Tongue (tissue), 3 donors: ENCODE measurements at places on chromosomes 6 and 20. TPM values are rescaled to one million over a fixed set of nuclear protein-coding genes. Genes with fewer than 3 reads are reported as not detected.

GRCh38 chr6:166153966-166154365, 13.7 kb downstream of the TBXT start:
- DNase-seq, result no peak

DNA sequence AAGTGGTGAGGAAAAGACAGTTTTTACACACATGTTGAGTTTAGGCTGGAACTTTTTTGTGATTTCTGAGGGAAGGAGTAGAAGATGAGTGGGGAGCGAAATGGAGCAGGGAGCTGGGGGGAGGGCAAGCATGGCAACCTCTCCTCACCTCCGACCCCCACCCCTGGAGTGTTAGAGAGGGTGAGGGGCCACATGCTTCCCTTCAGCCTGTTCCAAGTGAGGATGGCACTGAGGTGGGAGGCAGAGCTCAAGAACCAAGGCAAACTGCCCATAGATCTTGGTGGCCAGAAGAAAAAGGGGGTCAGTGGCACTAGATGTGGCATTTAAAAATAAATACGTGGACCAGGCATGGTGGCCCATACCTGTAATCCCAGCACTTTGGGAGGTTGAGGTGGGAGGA, 4.8 kb downstream of the TTBK1 start:
- no peak for DNase-seq

DNA sequence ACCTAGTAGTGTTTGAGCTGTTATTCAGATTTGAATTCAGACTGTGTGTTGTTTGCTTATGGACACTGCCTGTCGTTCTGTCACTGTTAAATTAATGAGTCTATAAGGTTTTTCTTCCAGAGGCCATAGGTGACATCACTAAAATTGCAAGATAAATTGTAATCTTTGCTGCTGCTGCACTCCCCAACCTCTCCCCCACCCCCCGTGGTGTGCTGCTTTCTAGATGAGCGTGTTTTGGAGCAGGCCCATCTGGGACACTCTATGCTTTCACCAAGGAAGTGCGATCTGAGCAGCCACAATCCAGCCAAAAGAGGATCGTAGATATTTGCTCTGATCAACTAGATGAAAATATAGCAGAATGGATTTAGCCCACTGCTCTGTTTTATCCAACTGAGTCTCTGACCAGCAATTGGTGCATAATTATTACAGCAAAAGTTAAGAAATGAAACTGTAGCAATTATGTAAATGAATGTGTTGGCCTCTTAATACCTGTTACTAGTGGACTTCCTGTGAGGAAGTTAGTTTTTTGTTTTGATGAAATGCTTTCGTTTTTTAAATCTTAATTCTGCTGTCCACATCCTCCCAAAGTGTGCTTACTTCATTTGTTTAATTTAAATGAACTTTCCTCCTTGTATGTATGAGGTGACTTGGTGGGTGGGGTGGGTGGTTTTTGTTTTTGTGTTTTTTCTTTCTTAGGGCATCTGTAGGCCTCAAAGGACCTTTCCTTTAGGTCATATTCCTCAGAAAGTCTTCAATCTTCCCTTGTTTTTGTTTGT, 58.1 kb downstream of the RPRD1B start:
- no peak for DNase-seq

The MRPL14 gene
- total RNA-seq, result 32.3 TPM

The OR2B2 gene
- total RNA-seq, result not detected

The RAB44 gene
- total RNA-seq, result 0.62 TPM
